ENCODE measurements at places on chromosomes 2 and 18.

DNA sequence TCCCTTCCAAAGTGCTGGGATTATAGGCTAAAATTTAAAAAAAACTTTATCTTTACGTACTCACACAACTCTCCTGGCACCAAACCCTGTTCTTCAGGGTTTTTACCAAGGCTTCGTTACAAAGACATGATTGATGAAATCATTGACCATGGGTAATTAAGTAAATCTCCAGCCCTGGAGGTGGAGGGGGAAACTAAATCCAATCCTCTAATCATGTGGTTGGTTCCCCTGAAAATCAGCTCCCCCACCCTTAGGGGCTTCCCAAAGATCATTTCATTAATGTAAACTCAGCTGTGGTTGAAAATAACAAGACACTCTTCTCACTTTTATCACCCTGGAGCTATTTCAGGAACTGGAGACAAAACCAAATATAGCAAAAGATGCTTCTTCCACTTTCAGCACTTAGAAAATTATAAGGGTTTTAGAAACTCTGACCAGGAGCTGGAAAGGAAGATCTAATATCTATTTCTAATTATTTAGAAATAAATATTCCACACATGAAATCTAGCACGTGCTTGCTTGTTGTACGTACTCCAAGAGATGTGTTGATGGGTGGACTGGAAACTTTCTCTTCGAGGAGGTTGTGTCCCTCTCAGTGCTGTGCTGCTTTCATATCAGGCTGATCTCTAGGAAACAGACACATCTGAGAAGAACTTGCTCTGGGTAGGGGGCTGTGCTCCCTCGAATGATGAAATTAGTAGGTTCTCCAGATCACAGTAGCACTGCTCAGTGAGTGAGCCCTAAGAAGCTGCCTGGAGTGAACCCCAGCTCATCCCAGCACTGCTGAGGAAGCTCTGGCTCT is 67.2 kb downstream of the SMAD4 start:
- no peak for DNase-seq

DNA sequence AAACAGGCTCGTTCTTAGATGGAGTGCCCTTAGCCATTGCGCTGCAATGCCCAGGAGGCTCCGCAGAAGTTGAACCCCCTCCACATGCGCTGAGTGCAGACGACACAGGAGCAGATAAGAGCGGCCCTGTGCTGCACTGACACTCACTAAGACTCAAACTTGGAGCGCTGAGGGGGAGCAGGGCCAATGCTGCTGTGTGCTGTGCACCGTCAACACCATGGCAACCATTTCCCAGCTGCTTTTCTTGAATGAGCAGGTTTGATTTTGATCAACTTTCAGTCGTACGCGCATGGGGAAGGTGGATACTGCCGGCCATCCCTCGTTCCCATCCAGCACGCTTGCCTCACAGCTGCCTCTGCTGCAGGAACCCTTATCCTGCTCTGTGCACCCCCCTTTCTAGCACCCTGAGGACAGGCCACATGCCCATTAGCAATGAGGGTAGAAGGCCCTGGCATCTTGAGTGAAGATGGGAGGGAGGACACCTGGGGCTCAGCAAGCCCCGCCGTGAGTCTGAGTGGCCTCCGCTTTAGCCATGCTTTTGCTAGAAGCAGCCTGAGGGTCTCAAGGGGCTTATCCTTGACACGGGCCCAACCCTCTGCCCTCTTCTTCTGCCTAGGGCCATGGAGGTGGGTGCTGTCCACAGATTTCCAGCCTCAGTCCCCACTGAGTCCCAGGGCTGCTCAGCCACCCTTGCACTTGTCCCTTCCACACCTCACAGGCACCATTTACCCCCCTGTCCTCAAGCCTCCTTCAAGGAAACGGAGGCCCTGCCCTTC is 271.9 kb downstream of the PHLPP1 start:
- DNase-seq, result no peak

DNA sequence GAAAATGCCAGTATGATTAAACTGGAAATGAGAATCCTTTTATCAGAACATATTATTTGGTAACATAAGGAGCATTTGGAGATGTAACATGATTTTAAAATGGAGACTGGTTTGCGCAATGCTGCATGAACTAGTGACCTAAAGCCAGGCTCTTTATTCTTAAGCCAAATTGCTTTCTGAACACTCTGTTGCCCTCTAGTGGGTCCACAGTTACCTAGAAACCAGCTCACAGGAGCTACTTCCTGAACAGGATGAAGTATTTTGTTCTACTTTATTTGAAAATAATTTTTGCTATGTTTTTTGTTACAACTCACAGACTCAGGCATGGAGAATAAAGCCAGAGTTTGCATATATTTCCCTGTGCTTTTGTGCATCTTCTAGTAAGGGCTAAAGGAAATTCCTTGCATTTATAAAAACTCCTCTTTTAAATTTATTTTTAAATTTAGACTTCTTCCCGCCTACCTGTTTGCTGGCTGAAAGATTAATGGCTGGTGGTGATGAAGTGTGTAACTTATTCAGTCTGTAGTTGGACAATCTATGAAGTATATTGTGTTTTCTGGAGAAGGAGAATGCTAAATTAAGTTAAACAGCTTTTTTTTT is 146.7 kb downstream of the PARD3B start:
- DNase-seq, result peak; percentile 33

GRCh38 chr2:219010162-219010756 is 17.0 kb upstream of the CRYBA2 start:
- no peak for DNase-seq

GRCh38 chr2:20697322-20697934 is 30.5 kb downstream of the GDF7 start:
- no peak for DNase-seq

GRCh38 chr2:180101846-180102245 is 94.7 kb upstream of the CWC22 start:
- no peak for DNase-seq

- no peak for DNase-seq
These were observed 59.1 kb downstream of the NETO1 start for GRCh38 chr18:72808680-72809079.

- no peak for DNase-seq
These were observed 22.5 kb downstream of the ASB1 start for GRCh38 chr2:238449241-238449640.

GRCh38 chr2:59530258-59530657 is 1023.2 kb downstream of the BCL11A start:
- no peak for DNase-seq

- DNase-seq, result no peak
These were observed 31.2 kb upstream of the NTSR2 start for GRCh38 chr2:11701206-11701605.

DNA sequence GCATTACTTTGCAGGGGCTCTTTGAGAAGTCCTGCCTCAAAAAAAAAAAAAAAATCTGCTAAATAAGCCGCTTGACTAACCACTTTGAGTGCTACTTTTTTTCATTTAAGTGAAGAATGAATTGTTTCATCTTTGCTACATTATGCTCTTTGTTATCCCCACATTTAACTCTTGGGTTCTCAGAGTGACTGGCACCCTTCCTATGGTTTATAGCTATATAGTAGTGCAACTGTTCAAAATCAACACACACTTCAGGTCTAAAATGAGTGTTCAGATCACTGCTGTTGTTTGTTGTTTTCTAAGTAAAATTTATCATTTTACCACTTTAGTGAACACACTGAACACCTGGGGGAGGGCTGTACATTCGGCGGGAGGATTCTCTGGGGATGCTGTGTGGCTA is 13.6 kb downstream of the STPG4 start:
- DNase-seq, result no peak

DNA sequence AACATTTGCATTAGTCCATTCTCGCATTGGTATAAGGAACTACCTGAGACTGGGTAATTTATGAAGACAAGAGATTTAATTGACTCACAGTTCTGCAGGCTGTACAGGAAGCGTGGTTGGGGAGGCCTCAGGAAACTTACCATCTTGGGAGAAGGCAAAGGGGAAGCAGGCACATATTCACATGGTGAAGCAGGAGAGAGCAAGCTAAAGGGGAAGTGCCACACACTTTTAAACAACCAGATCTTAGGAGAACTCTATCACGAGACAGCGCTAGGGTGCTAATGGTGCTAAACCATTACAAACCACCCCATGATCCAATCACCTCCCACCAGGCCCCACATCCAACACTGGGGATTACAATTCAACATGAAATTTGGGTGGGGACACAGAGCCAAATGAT is 201.7 kb upstream of the MGAT5 start:
- DNase-seq, result no peak

GRCh38 chr18:25805323-25805722 is 285.1 kb downstream of the SS18 start:
- no peak for DNase-seq

Measured in stimulated activated naive CD4-positive, alpha-beta T cell (primary cell).